Trophoblast cell (in vitro differentiated cells and primary cell): ENCODE measurements at places on chromosomes 5 and 9.

GRCh38 chr9:123609844-123610243, 253.8 kb downstream of the CRB2 start:
- DNase-seq, result no peak

DNA sequence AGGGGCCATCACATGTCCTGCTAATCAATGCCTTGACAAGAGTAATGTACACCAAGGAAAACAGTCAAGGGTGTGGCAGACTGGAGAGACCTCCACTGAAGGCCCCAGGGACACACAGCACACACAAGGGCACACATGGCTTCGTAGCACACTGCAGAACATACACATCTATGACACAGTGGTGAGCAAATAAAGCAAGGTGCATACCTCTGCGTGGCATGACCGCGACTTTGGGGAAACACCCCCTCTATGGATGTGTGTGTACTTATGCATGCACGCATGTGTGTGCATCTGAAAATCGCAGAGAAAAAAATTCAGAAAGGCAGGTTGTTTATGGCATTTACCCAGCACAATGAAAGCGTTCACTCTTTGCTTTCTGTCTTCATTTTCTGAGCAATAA, 20.5 kb downstream of the SEMA4D start:
- DNase-seq, result no peak

- no peak for DNase-seq
Measured at GRCh38 chr9:109482391-109482916, 15.7 kb downstream of the PTPN3 start.

GRCh38 chr9:131043646-131044045, 34.7 kb downstream of the LAMC3 start:
- DNase-seq, result no peak

DNA sequence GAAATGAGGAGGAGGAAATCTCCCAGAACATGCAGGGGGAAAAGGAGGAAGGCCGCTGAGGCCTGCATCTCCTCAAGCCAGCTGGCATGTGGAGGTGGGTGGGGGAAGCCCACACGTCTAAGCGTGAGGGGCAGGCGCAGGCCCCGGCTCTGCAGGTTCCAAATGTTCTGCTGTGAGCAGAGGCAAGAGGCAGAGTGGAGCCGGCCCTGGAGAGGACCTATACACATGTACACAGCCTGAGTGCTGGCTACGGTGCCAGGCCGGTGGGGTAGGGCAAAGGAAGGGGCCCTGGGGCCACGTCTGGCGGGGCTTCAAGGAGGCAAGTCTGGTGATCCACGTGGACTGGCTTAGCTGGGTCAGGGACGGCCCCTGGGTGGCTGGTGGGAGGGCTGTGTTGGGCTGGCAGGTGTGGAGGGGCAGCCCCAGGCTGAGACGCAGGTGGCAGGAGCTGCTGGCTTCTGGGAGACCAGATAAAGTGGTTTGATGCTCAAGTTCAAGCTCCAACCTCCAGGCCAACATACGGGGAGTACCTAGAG, 26.4 kb downstream of the LPCAT1 start:
- DNase-seq, result no peak

DNA sequence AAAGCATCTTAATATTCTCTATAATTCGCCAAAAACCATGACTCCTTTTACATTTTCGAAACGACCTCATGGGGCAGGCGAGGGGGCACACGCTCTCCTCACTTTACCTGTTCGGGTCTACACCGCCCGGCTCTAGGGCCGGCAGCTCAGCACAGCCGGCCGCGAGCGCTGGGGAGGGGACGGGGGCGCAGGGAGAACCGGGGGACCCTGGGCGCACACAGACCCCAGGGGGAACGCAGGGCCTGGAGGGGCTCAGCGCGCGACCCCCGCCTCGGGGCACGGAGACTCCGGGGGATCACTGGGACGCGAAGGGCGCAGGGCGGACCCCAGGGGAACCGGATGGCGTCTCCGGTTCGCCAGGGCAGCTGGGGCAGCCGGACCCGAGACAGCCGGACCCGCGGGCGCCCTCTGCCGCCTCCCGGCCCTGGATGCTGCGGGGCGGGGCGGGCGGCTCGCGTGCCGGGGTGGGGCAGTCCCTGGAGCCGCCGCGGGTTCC, at the start of gene AHRR:
AHRR (plus strand) TSS at position 485 of the 496 bp plus-strand sequence. CDS start 22,189 bp downstream, outside the sequence.
- DNase-seq, result peak; percentile 79

DNA sequence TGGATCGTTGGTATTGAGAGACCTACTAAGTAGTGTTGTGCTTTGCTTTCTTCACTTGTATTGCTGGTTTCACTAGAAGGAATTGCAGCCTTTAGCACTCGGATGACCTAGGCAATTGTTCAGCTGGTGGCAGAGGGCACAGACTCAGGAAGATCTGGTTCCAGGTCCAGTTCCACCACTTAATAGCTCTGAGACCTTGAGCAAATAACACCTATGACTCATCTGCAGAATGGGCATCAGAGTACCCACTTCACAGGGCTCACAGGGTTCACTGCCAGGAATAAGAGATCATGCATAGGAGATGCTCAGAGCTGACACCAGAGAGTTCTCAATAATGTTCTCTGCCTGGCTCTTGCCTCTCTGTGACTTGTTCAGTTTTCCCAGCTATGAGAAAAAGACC, 133.6 kb downstream of the SIL1 start:
- no peak for DNase-seq

DNA sequence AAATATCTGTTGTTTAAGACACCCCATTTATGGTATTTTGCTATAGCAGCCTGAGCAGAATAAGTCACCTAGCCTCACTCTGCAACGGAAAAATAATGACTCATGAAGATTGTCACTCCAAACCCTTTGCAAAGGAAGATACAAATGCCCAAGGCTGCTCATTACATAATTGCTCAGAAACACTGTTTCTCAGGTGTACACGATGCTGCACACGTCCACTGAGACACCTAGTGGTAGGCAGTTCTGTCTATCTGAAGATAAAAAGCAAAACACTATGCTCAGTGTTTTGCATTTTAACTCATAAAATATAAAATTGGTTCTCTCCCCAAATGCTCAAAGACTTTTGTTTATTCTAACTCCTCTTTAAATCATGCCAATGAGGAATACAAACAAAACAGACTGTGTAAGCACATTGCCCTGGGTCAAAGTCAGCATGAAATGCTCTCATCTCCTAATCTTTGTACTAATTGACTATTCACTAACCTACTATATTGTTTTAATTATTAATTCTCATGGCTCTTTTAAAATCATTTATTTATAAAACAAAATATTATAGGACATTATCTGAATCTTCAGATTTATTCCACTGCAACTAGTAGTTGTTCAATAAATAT, 7.7 kb upstream of the TSLP start:
- peak; percentile 85 for DNase-seq

GRCh38 chr5:67341478-67341877, 144.9 kb upstream of the CD180 start:
- DNase-seq, result no peak

- DNase-seq, result no peak
Measured at GRCh38 chr5:148208226-148208625, 5.4 kb downstream of the SPINK6 start.

GRCh38 chr5:79491690-79492317, 22.1 kb downstream of the HOMER1 start:
- DNase-seq, result no peak

- no peak for DNase-seq
Measured at GRCh38 chr5:139501381-139501780, 18.8 kb upstream of the STING1 start.

- peak; percentile 93 for DNase-seq
Measured at GRCh38 chr5:147384346-147385193, 125.3 kb downstream of the DPYSL3 start.

- no peak for DNase-seq
Measured at GRCh38 chr9:93950619-93951601, 4.2 kb downstream of the BARX1 start.

DNA sequence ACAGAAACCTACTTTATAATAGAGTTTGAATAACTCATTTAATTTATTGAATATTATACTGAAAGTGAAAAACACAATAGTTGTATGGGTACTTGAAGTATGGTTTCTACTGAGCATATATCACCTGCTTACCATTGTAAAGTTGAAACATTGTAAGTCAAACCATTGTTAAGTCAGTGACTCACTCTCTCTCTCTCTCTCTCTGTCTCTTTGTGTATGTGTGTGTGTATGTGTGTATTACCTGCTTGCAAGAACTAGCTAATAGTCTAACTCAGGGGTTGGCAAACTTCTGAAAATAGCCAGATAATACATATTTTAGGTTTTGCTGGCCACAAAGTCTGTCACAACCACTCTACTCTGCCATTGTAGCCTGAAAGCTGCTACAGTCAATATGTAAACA, 564.3 kb upstream of the ZNF608 start:
- DNase-seq, result no peak

GRCh38 chr9:26205261-26205660, 527.0 kb upstream of the TUSC1 start:
- DNase-seq, result no peak

DNA sequence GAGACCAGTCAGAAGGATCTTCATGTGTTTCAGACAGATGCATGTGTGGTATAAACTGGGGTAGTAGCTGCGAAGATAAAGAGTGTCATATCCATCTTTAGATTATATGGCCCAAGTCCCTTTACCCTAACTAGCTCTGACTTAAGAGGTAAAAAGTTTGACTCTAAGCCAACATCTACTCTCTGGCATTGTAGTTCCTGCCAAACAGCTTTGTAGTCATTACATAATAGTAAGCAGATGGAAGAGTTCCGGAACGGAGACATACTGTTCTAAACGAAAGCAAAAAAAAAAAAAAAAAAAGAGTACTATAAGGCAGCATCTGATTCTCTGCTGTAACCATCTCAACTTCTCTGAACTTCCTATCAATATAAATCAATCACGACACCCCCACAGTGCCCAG, 48.8 kb downstream of the CEMIP2 start:
- no peak for DNase-seq

DNA sequence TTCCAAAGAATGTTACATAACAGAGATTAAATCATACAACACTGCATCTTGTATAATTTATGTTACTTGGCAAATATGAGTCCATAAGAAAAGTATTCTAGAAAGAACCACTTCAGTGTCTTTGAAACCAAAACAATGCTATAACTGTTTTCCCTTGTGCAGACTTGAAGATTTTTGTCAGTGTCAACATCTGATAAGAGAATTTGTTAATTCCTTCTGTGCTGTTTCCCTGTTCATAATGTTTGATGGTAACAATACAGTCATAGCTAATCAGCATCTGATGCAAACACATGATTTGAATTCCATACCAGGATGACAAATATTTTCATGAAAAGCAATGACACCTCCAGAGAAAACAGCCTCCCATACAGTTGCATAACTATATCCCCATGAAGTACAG, 306.8 kb downstream of the SEMA5A start:
- peak; percentile 81 for DNase-seq

GRCh38 chr9:130411566-130411915, 33.2 kb upstream of the ASS1 start:
- no peak for DNase-seq

GRCh38 chr5:111742177-111742994, 14.6 kb downstream of the NREP start:
- peak; percentile 88 for DNase-seq

- DNase-seq, result no peak
Measured at GRCh38 chr5:120199559-120199958, 264.5 kb upstream of the PRR16 start.

GRCh38 chr5:119385536-119386128, 29.8 kb downstream of the TNFAIP8 start:
- no peak for DNase-seq

DNA sequence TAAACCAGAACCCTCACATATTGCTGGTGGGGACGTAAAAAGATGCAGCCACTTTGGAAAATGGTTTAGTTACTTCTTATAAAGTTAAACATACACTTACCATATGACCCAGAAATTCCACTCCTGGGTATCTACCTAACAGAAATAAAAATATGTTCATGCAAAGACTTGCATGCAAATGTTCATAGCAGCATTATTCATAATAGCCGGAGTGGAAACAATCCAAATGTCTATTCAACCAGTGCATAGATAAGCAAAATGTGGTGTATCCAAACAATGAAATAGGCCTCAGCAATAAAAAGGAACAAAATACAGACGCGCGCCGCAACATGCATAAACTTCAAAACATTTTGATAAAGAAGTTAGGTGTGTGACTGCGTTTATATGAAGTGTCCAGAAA, 11.6 kb downstream of the EGR1 start:
- DNase-seq, result no peak

DNA sequence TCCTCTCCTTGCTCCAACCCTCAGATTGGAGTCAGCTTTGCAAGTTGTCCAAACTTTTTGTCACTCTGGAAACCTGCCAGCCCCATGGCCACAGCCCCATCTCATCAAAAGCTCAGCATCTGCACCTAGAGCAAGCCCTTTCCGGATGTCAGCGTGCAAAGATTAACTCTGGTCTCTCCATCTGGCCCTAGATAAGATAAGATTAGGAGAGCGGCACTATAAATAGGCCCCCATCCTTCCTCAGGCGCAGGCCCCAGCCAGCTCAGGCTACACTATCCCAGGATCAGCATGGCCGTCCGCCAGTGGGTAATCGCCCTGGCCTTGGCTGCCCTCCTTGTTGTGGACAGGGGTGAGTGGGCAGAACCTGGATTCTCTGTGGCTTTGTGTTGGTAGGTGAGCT, at the start of gene SPINK4:
SPINK4 (plus strand) TSS at position 247 of the 400 bp plus-strand sequence; CDS start at position 289, 42 bp downstream.
- DNase-seq, result no peak

DNA sequence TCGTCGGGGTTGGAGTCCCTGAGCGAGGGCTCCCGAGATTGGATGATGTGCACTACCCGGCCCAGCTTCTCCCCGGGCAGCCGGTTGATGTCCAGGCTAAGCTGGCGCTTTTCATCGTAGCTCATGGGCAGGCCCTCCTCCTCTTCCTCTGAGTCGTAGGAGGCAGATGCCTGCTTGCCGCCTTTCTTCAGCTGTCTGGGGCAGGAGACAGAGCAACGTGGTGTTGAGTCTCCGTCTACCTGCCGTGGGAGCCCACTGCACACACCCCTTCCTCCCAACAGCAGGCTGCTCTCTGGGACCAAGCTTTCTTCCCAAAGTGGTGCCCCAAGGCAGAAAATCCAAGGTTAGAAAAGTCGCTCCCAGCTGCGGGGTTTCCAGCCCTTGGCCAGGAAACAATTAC, 10.8 kb downstream of the BRD3OS start:
- DNase-seq, result no peak

- DNase-seq, result no peak
Measured at GRCh38 chr5:84673785-84674184, 289.1 kb upstream of the EDIL3 start.

- DNase-seq, result no peak
Measured at GRCh38 chr5:56507351-56507930, 274.3 kb upstream of the ANKRD55 start.

DNA sequence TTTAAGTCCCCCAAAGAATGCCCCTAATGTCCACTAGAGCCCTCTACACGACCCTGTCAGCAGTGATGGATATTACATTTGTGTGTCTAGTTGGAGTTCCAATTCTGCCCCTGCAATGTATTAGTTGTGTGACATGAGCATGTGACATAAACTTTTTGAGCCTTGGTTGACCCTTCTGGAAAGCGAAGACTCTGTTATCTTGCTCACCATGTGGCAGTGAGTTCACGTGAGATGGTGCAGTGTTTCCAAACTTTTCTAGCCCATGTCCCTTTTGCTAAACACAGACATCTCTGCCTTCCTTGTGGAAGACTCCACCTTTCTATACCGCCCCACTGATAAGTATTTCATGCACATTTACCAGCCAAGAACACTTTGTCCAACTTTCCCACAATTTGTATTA, 87.0 kb upstream of the BOD1 start:
- DNase-seq, result no peak

GRCh38 chr5:132498686-132499271, 8.2 kb upstream of the IRF1 start:
- DNase-seq, result no peak
